ENCODE measurements at places on chromosomes 1 and 21.

- DNase-seq = no peak
Measured at GRCh38 chr1:66281808-66282207, 252.1 kb upstream of the SGIP1 start.

DNA sequence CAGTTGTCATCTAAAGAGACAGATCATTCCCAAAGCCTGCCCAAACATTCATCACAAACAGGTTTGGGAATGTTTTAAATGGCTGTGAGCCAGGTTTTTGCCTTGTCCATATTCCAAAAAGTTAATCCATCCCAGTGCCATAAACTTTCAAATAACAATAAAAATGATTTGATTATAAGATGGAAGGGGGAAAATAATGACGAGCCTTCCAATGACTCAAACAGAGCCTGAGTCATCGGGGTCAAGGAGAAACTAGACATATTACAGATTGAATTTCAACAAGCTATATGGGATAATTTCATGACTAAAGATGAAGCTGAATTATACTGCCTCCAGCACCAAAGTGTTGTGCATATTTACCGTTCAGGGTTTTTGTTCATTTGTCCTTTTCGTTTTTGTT lies 195.8 kb upstream of the PKN2 start:
- DNase-seq = no peak

GRCh38 chr1:32920833-32921232 lies 19.6 kb upstream of the TMEM54 start:
- DNase-seq = no peak

DNA sequence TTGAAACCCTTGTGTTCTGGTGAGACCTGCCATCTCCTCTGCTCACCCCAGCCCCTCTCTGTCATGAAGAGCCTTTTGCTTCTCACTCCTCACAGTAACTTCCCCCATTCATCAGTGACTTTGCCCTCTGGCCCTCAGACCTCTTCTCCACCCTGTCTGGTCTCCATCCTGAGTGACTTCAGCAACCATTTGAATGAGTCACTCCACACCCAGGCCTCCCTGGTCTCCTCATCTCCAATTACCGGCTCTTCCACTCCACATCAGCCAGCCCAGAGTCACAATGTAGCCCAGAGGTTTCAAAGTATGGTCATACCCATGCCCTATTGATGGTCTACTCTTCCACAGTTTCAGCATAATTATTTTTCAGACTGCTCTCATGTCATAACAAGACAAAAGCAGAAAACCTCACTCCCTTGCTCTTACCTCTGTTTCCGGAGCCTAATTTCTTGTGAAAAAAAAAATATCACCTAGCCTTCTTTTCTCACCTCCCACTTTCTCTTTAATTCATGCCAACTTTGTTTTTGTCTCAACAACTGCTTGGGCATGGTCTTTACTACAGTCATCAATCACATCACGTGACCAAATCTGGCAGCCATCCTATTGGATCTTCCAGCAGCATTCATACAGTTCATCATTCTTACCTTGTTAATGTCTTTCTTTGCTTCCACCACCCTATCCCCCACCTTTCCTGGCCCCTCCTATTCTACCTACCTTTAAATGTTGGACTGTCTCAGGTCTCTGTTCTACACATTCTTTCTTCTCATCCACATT lies 35.6 kb upstream of the NEK7 start:
- no peak for DNase-seq

GRCh38 chr21:15293240-15293639 lies 228.4 kb upstream of the NRIP1 start:
- DNase-seq = no peak

DNA sequence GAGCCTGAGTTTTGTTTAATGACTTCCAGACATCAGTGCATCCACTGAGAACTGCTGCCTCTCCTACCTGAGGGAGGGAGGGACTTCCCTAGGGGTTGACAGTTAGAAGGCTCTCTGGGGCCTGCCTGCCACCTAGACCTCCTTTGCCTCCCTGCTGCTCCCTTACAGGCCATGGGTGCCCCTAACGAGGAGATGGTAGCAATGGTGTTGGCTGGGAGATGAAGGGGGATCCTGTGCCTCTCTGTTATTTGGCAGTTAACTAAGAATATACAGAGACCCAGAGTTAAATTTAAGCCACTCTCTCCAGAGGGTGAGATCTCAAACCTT lies 66.1 kb downstream of the UBE2U start:
- DNase-seq = no peak

All from stimulated activated CD8-positive, alpha-beta memory T cell treated with anti-CD3 and anti-CD28 coated beads, Interleukin-4, amount 100 ng/mL, for 4 hours (primary cell).